ENCODE measurements at places on chromosomes 1 and 21.

- DNase-seq: no peak
Observed at GRCh38 chr1:98929437-98929836, 75.2 kb downstream of the PLPPR5 start.

GRCh38 chr1:28668956-28669723 lies 556 bp downstream of the GMEB1 start:
- DNase-seq: peak; percentile 54

- peak; percentile 32 for DNase-seq
Observed at GRCh38 chr21:40049031-40049930, 182.0 kb downstream of the PCP4 start.

GRCh38 chr1:175543447-175543846 lies 199.9 kb downstream of the TNR start:
- no peak for DNase-seq

DNA sequence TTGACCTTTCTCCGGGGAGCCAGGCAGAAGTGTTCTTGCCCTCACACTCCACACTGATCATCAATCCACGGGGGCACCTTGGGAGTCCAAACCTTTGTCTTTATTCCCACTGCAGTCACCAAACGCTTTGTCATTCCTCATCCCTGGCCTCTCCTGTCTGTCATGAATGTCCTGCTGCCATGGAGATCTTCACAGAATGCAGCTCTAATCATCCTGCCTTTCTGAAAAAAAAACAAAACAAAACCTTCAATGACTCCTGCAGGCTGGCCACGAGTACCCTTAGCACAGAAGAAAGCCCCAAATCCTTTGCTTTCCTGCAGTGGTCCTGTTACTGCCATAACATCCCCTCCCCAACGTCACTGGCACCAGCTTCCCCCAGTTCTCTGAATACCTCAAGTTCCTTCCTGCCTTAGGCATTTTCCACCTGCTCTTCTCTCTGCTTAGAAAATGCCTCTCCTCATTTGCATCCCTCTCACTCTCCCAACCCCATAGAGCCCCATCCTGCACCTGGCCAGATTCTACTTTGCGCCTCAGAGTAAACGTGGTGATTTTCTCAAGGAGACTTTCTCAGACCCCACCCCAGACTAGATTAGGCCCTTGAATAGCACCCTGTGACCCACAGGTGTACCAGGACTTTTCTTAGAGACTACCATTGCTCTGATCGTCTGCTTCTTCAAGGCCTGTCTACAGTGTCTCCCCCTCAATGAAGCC lies 131.2 kb downstream of the AK5 start:
- no peak for DNase-seq

DNA sequence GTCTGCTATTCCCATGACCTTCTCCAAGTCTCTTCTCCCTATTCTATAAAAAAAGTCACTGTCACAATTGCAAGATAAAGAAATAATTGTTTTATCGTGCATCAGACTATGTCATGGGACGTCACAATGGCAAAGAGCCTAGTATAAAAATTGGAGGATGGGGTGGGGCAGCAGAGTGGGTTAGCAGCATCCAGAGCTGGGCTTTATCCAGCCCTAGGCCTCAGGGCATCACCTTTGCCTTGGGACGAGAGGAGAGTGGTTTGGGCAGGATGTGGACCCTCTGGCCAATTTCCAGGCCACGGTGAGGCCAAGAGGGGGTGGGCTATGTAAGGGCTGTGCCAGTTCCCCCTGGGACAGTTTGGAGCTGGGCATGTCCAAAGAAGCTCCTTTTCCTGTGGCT lies 25.7 kb downstream of the WNT4 start:
- no peak for DNase-seq

Measured in NCI-H1105 (cell line).